Forelimb muscle (tissue), 1 donor: ENCODE measurements at places on chromosomes 3 and 15. TPM values are rescaled to one million over a fixed set of nuclear protein-coding genes. Genes with fewer than 3 reads are reported as not detected.

The C3orf38 gene
- polyA plus RNA-seq: 15.0 TPM

The SAMMSON gene
- polyA plus RNA-seq: not detected

The ARPP21 gene
- 219 TPM for polyA plus RNA-seq

The SRPRB gene
- 33.4 TPM for polyA plus RNA-seq

The GJD2 gene
- 7.0 TPM for polyA plus RNA-seq

The GOLGA6D gene
- polyA plus RNA-seq: 0.30 TPM

The COL6A5 gene
- 0.13 TPM for polyA plus RNA-seq

The FAM107A gene
- polyA plus RNA-seq: 0.72 TPM

The TIGIT gene
- 0.20 TPM for polyA plus RNA-seq

The ROBO2 gene
- polyA plus RNA-seq: 2.2 TPM

The CEMIP gene
- 2.4 TPM for polyA plus RNA-seq

The GOLGA8T gene
- not detected for polyA plus RNA-seq

The TTLL13 gene
- polyA plus RNA-seq: 0.20 TPM

The ISL2 gene
- polyA plus RNA-seq: not detected

The LINGO1 gene
- 6.3 TPM for polyA plus RNA-seq

The IQCF5 gene
- polyA plus RNA-seq: not detected

DNA sequence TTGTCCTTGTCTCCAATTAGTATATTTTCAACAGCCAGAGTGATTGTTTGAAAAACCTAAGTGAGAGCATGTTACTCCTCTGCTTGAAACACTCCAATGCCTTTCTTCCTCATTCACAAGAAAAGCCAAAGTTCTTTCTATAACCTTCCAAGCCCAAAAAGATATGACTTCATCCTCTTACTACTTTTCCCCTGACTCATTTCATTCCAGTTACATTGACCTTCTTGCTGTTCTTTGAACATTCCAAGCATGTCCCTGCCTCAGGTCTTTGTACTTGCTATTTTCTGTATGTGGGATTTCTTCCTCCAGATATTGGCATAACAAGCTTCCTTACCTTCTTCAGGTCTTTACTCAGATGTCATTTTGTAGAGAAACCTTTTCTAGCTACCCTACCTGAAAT lies 28.3 kb downstream of the EHHADH start:
- DNase-seq: no peak

DNA sequence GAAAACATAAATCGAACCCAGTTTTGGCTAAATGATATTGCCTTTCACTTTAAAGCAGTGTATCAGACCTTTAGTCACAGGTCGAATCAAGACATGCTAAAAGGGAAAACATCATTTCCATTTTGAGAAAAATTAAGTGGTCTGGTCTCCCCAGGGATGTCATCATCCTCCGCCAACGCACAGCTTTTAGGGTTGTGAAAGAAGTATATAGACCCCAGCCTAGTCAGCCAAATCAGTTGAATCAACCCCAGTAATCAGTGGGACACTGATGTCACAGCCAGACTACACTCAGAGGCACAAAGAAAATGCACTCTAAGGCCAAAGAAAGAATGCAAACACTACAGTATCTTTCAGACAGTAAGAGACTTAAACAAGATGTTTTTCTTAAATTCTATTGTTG lies 187.4 kb downstream of the ZIC4 start:
- DNase-seq: no peak

- DNase-seq: no peak
Measured at GRCh38 chr3:1015826-1016225, 77.0 kb upstream of the CNTN6 start.

DNA sequence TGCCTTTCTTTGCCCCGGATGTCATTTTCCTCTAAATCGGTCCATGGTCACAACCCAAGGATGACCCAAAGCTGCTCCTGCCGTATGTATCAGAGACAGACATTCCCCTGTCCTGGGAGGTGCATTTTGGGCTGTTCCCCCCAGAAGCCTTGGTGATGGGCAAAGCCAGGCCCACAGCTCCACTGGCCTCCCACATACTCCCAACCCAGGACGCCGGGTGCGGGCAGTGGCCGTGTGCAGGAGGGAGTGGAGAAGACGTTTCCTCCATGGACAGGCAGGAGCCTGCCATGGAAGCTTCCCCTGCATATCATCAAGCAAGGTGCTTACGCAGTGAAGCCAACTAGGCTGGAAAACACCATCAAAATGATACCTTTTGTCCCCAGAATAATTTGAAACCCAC lies 175.0 kb downstream of the ATP10A start:
- no peak for DNase-seq

- DNase-seq: no peak
Measured at GRCh38 chr15:63986751-63987341, 59.4 kb downstream of the DAPK2 start.

DNA sequence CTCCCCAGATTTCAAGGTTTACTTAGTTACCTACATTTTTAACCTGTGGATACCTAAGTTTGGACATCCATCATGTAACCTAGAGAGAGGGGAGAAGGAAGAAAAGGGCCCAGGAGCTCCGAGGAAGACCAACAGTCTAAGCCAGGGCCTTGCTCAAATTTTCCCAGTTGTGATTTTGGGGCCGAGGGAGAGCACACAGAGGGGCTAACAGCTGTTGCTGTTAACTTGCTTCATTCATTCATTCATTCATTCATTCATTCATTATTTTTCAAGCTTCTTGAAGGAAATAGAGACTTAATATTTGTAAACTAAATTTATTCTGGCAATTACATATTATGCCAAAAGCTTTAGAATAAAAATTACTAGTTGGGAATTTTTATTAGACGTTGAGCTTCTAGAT lies 22.9 kb downstream of the SYNM start:
- DNase-seq: no peak

DNA sequence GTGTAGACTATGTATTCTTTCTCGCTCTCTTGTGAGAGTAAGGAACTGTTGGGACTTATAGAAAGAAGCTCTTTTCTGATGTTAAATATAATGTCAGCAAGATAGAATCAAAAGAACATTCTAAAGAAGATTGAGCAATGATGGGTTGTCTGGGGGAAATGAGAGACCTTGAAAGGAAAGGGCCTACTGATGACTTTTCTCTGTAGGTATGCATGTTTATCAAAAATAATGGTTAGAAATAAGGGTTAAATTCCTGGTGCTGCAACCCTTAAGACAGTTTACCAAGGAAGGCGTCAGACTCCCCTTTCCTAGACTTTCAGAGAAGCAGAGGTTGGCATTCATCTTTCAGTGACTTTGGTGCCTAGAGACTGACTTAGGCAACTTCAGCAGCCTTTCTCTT lies 69.8 kb downstream of the GHSR start:
- DNase-seq: no peak

GRCh38 chr3:38579551-38580449 lies 69.7 kb downstream of the SCN5A start:
- DNase-seq: no peak

- DNase-seq: no peak
Measured at GRCh38 chr3:143380449-143380848, 260.9 kb downstream of the CHST2 start.

- DNase-seq: no peak
Measured at GRCh38 chr3:46916278-46916677, 38.8 kb downstream of the PTH1R start.

- no peak for DNase-seq
Measured at GRCh38 chr15:101520395-101520794, 30.9 kb upstream of the PCSK6 start.

GRCh38 chr3:101138817-101139216 lies 145.6 kb upstream of the ABI3BP start:
- no peak for DNase-seq

GRCh38 chr3:100316641-100317069 lies 17.9 kb upstream of the NIT2 start:
- peak; percentile 35 for DNase-seq

GRCh38 chr15:85361323-85361722 lies 19.1 kb upstream of the AKAP13 start:
- DNase-seq: no peak

GRCh38 chr15:99324082-99324620 lies 72.9 kb downstream of the LRRC28 start:
- DNase-seq: peak; percentile 4

GRCh38 chr15:93716615-93717231 lies 514.6 kb upstream of the MCTP2 start:
- no peak for DNase-seq

- DNase-seq: no peak
Measured at GRCh38 chr15:73264881-73265280, 103.9 kb downstream of the HCN4 start.

- no peak for DNase-seq
Measured at GRCh38 chr15:74234598-74234875, 1.6 kb upstream of the CCDC33 start.

DNA sequence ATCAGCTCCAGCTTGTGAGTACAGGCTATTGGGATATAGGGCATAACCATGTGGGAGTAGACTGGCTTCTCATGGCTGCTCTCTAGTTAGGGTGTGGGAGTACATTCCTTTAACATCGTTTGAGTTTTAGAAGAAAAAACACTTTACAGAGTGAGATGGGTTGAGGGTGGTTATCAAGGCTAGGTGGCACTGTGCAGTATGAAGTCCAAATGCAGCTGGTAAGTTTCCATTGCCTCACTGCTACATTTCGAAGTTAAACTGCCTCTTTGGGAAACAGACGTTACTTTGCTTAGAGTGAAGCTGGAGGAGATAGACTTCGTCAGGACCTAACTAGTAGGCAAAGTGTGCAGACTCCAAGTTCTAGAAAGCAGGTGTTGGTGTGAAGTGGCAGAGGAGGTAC lies 192.4 kb downstream of the SQOR start:
- DNase-seq: no peak

GRCh38 chr3:188051801-188052168 lies 102.2 kb upstream of the LPP start:
- DNase-seq: peak; percentile 41
